ENCODE measurements at places on chromosomes 11 and 22.

DNA sequence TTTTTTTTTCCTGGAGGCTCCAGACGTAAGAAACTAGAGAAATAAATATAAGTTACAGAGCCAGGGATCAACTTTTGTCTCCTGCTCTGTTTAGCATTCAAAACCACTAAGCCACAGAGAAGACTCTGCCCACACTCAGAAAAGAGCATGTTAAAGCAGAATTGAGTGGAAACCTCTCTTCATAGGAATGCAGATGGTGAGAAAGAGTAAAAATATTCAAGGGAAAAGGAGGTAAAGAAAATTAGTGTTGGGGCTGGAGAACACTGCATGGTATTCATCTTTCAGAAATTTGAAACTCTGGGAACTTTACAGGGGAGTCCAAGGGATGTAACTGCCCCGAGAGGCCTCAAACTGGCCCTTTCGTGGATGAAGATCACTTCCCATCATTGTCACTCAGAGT, 65.1 kb downstream of the CLMP start:
- DNase-seq, result no peak

- DNase-seq, result no peak
Observed at GRCh38 chr11:119844808-119845207, 115.8 kb upstream of the NECTIN1 start.

DNA sequence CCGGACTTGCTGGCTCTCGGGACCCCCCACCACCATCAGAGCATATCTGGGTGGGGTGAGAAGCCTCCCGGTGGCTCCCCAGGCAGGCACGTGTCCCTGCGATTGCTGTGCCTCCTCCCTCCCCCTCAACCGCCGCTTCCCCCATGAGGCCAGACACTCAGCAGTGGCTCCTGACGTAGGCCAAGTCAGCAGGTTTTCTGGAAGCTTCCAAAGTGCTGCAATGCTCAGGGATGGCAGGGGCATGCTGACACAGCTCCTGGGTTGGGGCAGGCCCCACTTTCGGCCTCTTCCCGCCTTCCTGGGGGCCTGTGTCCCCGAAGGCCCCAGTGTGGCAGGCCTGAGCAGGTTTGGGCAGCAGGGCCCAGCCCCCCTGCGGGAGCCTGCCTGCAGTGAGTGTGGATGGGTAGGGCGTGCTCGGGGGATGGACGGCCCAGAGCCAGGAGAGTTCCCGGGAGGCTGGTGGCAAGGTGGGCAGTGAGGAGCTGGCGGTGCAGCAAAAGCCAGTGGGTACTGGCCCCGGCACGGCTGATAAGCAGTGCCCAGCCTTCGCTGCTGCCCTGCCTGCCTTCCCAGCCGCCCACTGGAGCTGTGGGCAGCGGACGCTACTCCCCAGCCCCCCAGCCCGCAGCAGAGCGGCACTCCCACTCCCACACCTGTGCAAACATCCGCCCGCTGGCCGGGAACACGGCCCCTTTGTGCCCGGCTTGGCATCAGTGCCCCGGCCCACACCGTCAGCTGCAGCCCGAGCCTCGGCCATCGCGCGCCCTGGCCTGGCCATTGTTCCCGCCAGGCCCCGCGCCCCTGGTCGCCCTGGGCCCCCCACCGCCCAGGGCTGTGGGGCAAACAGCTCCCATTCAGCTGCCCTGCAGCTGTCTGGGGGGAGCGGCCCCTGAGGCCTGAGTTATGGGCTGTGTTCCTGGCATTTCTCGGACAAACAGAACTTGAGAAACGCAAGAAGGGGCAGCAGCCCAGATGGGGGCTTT, 125.0 kb downstream of the KCNQ1OT1 start:
- no peak for DNase-seq

- DNase-seq, result no peak
Observed at GRCh38 chr11:75879737-75880136, 64.7 kb downstream of the UVRAG start.

GRCh38 chr11:112156956-112157766, 6.7 kb downstream of the IL18 start:
- no peak for DNase-seq

DNA sequence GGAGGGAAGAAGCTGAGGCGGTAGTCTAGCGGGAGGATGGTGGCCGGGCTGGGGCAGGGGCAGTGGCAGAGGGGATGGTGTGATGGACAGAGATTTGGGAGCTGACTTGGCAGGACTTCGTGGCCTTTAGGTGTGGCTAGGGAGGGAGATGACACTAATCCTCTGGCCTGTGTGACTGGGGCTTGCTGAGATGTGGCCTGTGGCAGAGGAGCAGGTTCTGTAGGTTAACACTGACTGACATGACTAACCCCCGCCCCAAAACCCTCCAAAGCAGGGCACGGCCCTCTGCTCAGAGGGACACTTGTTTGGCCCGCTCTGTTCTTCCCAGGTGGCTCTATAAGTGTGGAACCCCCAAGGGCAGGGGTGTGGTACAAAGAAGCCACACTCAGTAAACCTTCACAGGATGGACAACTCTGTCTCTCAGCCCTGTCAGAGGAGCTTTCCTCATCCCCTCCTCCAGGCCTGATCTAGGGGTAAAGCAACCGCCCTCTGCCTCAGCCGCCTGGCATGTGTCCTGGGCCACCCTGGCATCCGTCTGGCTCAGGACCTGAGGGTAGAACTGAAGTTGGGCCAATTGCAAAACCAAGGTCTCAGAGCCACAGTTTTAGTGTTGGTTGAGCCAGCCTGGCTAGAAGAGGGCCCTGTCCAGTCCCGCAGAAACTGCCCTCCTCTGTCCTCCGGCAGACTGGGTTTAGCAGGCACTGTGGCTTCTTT, 15.6 kb downstream of the TOM1 start:
- no peak for DNase-seq

DNA sequence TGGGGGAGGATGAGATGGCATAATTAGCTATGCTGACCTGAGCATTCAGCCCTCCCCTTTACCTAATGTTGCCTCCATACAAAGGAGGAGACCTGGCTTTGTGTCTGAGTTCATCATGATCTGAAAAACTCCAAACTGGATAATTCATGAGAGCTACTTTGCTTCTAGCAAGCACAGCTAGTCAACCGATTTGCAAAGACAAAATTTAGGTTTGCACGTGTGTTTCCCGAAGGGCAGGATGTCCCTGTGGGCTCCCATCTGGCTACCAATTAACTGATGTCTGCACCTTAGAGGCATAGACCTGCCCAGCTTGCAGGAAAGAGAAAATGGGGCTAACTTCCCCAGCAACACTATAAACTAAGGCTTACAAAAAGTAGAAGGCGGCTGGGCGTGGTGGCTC, 42.2 kb upstream of the POU2AF1 start:
- no peak for DNase-seq

GRCh38 chr11:64352995-64353714, 5.8 kb upstream of the RPS6KA4 start:
- no peak for DNase-seq

DNA sequence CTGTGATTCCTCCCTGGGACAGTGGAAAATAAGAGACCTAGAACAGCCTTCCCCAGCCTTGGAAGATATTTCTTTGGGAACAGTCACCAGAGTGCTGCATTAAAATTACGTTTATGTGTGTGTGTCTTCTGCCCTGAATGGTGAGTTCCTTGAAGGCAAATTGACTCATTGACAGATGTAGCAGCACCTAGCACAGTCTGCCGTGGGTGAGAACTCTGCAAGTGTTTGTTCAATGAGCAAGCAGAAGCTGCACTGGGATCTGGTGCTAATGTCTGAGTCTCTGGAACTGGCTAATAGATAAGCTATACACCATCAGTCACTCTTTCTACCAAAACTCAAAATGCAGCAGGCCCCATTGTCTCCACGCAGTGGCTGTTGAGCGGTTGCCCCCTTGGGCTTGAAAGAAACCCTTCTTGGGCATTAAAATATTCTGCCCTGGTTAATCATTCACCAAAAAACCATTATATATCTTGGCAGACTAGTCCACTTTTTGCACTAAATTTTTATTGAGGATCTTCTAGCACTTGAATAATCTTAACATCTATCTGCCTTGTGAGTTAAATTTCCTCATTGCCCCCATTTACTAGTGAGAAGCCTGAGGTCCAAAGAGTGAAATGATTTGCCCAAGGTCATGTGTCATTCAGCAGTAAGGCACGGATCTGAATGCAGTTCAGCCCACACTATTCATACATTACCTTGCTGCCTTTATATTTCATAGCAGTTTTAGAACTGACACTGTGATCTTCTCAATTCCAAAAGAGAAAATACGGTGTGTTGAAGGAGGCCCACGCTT, 87.8 kb upstream of the GALNT18 start:
- DNase-seq, result no peak

DNA sequence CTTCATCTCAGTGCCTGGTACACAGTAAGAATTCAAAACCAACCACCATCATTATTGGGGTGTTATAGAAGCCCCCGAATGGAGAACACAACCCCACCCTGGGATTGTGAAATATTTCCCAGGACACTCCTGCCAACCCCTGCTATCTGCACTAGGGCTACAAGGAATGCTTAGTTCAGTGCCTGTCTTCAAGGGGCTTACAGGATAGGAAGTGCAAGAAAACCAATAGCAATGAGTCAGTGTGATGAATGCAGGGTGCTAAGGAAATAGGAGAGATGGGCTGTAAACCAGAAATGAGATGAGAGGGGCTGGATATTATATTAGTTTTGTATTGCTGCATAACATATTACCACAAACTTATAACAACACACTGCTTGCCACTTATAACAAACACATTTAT, 965 bp upstream of the ASCC2 start:
- no peak for DNase-seq

- no peak for DNase-seq
Observed at GRCh38 chr11:78560826-78561484, 13.7 kb downstream of the NARS2 start.

DNA sequence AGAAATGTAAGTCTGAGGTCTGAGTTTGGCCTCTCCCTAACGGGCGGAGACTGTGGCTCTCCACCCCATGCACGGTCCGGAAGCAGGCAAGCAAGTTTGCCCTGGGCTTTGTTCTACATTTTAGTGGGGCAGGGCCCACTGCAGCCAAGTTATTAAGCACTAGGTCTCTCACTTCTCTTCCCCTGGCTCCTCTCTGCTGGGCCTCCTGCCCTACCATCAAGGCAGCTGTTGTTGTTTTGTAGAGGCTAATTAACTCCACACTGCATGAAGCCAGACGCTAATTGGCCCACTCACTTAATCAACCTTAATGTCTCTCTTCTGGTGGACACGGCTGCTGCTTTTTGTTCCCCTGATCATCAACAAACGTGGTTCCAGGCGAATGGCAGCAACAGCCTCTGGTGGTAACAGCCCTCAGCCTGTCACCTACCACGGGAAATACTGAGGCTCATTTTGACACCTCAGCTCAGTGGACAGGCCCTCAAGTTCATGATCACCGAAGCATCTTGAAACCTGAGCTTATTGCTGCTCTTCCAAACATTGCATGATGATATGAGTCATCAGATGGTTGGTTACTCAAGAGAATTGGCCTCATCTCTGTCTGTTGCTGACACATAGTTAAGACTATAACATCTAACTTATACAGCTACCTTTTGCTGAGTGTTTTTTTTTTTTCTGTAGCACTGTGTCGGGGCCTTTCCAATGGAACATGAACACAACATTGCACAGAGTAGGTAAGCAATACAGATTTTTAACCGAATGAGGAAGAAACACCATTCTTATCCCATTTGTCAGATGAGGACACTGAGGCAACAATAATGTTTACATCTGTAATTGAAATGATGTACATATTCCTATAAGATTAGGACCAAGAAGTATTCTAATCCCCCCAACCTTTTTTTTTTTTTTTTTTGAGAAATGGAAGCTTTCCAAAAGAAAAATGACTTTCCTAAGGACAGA, 20.8 kb upstream of the LMO2 start:
- no peak for DNase-seq

DNA sequence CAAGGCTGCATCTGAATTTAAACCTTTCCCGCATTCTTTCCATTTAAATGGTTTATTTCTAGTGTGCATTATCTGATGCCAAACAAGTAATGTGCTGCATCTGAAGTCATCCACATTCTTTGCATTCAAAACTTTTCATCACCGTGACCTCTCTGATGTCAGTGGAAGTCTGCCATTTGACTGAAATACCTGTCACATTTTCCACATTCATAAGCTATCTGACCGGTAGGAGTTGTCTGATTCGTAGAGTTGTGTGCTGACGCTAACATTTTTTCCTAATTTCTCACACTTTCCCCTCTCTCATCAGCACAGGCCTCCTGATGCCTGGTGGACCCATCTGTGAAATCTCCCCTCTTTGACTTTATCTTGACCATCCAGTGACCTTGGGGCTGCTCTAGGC, 79.9 kb upstream of the BARX2 start:
- no peak for DNase-seq

DNA sequence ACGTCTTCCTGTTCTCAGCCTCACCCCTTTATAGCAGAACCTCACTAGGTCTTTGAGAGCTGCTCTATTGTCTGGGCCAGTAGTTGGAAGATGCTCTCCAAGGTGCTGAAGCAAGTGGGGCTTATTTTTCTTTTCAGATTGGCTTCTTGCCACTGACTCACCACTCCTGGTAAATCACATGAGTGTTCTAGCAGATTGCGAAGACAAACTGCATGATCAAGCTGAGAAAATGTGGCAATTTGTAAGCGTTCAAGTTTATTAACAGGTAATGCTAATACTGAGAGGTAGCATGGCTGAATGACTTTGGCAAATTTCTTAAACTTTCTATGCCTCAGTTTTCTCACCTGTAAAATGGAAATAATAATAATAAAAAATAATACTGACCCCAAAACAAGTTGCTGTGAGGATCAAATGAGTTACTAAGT, 59.2 kb downstream of the CACNG2 start:
- DNase-seq, result no peak

DNA sequence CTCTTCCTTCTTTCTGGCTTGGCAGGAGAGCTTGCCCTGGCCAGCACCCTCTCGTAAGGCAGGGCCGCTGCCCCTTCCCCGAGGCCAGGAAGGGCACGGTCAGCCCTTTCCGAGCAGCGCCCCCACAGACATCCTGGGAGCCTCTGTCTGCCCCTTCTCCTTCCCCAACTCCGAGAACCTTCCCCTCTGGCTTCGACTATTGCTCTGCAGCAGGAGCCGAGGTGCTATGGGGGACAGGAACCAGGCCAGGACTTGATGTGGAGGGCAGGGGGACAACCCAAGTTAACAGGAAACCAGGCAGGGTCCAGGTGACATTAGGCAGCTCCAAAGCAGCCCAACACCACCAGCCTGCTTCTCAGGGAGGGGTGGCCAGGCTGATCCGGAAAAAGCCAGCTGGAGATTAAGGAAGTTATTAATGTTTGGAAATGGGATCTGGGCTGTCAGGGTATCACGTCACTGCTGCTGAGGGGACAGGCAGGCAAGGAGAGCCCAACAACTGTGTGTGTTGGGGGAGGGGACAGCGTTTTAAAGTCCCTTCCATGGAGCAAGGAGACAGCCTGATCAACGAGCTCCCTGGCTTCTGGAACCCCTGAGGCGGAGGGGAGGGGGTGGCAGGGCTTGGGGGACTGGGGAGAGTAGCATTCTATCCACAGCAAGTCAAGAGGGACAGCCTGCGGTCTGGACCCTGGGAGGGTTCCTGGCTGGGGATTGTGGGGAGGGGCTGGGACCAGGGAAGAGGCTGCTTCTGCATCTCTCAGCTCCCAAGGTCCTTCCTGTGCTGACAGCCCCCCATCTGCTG, 27.3 kb downstream of the SYT7 start:
- no peak for DNase-seq

GRCh38 chr22:36520423-36520822, 8.5 kb downstream of the EIF3D start:
- DNase-seq, result no peak

GRCh38 chr11:100686476-100687053, 523 bp upstream of the ARHGAP42 start:
- DNase-seq, result no peak

- DNase-seq, result no peak
Observed at GRCh38 chr11:22584976-22585375, 40.6 kb downstream of the FANCF start.

Measured in NCI-H187 treated with DMSO at 0.1 percent for 48 hours (cell line).